ENCODE measurements at places on chromosomes 6 and 20.

GRCh38 chr6:31651602-31652191 is 764 bp downstream of the BAG6 start:
- no peak for DNase-seq

DNA sequence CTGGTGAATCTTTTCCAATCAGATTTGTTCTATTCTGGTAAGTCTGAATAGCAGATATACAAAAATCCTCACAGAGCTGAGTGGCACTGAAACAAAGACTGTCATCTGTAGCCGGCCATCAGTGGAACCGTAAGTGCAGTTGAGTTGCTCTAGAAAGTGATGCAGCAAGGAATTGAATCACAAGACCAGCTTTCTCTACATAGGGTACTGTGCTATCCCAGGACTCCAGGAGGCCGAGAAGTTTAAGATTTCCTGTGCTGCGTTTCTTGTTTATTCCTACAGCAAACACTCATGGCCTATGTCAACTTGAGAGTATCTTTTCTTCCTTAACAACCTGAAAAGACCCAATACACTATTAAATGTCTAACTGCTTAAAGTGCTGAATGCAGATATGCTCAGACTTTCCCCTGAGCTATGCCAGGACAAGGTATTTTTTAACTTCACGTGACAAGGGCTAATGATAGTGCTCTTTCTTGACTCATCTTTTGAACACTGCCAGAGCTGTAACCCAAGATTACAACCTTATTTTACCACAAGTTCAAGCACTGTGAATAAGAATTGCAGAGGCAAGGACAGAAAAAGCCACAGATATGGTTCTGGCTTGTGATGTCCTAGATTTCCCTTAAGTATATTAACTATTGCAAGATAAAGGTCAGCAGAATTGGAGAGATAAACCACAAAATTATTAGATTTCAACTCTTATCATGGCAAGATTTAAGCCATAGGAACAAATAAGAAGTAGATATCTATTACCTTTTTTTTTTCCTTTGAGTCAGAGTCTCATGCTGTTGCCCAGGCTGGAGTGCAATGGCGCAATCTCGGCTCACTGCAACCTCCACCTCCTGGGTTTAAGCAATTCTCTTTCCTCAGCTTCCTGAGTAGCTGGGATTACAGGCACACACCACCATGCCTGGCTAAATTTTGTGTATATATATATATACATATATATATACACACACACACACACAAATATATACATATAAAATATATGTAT is 71.6 kb downstream of the GJA1 start:
- DNase-seq = no peak

DNA sequence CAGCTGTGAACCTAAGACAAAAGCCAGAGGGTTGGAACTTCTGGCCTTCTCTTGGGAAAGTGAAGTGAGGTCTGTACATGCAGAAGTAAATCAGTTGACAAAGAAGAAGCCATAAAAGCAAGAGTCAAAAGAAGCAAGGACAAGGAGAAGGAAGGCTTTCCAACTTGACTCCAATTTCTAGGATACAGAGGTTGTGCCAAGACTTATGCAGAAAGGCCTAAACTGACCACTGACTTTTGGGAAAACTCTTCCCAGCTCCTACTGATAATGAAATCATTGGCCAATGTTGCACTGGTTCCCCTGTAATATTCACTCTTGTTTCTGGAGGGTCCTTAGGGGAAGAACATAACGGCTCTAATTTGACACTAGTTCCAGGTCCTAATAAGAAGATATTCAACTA is 29.3 kb upstream of the NT5E start:
- DNase-seq = no peak

GRCh38 chr20:22354647-22355046 is 229.7 kb downstream of the FOXA2 start:
- DNase-seq = no peak

DNA sequence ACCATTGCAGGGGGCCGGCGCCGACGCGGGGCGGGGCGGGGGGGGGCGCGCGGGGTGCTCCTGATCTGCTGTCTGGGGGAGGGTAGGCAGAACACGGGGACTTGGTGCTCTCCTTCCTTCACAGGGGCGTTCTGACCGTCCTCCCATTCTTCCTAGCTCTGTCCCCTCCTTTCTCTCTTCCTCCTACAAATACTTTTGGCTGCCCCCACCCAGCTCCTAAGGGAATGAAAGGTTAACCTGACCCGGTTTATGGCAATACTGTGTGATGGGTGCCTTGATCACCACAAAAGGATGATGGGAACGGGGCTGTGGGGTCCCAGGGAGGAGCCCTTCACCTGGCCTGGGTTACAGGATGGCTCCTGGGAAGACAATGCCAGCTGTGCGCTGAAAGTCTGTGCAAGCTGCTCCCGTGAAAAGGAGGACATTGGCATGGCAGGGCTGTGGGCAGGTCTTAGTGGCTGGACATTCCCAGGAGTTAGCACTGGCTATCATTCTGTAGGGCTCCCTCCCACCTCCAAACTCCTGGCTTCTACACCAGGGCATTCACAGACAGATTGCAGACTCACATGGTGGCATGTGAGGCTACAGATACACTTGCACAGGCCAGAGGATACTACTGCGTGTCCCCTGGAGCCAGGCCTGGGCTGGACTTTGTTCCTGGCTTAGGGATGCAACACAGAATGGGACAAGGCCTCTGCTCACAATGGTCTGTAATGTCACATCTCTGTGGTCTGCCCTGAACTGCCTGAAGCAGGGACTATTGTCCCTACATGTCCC is 1.9 kb upstream of the TPD52L2 start:
- no peak for DNase-seq

DNA sequence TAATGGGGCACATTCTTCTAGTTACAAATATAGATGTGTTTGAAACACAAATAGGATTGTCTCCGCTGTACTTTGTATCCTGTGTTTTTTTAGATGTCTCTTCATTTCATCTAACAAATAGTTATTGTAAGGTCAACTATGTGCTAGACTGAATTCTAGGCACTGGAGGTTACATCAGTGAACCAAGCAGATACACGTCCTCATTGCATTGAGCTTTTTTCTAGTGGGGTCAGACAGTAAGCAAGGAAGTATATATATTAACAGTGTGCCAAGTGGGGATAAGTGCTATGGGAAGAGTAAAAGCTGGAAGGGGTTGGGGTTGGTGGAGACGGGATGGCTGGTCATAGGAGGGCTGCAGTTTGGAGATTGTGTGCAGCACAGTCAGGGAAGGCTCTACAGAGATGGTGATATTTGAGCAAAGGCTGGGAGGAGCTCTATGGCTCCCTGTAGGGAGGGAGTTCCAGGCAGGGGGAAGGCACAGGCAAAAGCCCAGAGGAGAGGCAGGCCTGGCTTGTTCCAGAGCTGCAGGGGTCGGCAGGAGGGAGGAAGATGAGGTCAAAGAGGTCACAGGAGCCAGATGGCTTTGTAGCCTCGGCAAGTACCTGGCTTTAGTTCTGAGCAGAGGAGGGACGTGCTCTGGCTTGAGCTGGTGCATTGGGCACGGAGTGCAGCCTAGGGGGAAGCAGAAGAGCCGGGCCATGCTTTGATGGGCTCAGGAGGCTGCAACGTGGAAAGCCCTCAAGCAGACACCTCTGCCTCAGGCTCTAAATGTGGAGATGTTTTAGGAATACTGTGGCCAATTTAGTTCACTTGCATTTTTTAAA is 152.3 kb downstream of the ZDHHC14 start:
- DNase-seq = no peak

GRCh38 chr20:37972256-37973058 is 60.8 kb downstream of the TTI1 start:
- DNase-seq = no peak

GRCh38 chr20:15359056-15359455 is 1021.6 kb upstream of the FLRT3 start:
- no peak for DNase-seq

DNA sequence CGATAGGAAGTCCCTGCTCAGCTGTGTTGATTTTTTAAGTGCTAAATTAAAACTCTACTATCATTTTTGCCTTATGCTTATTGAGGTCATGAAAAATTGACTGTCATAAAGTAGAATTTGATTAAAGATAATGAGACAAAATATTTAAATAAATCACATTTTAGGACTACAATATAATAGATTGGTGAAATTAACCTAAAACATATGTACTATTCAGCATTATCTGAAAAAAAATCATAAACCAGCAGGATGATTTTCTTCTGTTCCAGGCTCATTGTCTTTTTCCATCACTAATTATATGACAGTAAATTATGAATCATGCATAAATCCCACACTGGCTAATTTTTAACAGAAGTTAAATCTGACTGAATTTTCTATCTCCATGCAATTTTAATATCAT is 373.6 kb upstream of the NRSN1 start:
- no peak for DNase-seq

GRCh38 chr20:53598140-53599043 is 4.8 kb upstream of the ZNF217 start:
- DNase-seq = no peak

DNA sequence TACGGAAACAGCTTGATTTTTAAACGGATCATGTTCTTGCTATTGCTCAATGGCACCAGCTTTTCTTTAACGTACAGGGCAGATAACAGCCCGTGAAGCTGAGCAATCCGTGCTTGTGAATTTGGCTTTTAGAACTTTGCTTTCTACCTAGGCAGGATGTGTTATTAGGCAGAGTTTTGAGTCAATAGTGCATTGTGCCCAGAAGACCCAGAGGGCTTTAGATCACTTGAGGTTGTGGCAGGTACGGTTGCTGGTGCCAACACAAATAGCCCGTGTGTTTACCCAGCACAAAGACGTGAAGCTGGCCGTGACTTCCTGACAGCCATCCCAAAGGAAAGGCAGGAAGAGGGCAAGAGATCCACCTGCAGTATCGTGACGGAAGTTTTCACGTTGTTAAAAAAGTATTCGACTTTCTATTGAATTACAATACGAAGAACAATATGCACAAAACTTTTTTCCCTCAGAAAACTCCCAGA is 117.4 kb upstream of the FRMD1 start:
- no peak for DNase-seq

GRCh38 chr20:24582373-24583168 is 113.1 kb downstream of the SYNDIG1 start:
- DNase-seq = no peak

DNA sequence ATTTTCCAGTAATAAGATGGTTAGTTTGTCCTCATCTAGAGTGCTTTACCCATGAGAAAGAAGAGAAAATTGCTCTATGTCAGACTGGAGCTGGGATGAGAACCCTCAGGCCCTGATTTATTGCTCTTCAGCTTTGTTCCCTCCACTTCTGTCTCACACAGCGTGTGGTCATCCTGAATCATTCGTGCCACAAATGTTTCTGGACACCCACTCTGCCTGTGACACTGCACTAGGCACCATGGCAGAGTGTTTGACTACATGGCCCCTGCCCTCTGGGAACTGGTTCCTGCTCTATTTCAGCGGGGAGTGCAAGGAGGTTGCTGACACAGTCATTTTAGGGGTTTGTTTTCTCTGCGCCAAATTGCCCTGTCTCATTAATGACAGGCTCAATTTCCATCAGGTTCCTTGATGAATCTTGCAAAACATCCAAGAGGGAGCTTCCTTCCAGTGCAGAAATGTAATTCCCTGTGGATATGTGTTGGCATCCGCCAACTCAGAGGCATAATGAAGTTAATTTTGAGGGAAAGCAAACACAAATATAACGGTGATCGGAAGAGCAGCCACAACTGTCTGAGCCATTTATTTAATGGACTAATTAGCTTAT is 207.5 kb downstream of the CLIC5 start:
- no peak for DNase-seq

- no peak for DNase-seq
These were observed 20.4 kb downstream of the VNN1 start for GRCh38 chr6:132693478-132693877.

GRCh38 chr6:3233904-3234303 is 6.5 kb upstream of the TUBB2B start:
- DNase-seq = no peak

DNA sequence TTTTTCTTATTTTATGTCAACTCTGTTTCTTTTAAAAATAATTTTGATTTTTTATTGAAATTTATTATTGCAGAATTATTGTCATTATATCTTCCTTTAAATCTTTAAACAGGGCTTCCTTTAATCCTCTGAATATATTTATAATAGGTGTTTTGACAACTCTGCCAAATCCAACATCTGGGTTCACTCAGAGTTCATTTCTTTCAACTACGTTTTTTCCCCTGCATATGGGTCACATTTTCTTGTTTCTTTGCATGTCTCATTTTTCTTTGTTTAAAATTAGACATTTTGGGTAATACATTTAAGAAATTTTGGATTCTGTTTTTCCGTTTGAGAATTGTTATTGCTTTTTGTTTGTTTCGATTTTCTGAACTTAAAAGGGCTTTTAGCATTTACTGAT is 655.1 kb upstream of the CITED2 start:
- DNase-seq = no peak

DNA sequence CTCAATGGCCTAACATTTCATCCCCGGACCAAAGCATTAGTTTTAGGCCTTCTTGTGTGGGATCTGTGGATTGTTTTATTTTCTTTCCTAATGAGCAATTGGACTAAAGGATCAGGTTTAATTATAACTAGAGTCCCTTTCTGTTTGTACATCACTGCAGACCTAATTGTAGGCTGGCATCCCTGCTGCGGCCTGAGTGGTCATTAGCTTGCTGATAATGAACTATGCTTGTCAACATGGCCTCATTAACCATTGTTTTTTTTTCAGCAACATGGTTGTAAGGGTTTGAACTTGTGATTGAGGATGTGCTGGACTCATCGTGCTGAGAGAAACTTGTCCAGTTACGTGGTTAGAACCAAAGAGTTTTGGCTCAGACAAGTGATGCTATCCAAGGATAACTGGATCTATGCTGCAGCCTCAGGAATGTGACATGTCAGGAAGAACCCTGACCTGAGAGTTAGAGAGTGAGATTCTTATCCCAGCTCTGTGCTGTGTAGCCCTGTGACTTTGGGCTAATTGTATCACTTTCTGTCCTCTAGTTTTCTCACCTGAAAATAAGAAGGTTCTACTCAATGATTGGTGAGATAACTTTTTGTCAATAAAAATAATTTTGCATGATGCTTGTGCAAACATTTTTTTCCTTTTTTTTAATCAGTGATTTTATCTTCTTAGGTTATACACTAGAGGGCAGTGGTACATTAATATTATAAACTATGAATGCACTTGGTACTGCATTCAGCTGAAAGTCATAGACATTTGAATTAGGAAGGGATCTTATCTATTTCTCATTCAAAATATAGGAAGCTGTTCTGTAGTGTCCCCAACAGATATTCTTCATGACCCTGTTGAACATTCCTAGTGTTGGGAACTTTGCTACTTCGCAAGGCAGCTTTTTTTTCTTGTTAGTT is 140.9 kb downstream of the RNF144B start:
- DNase-seq = no peak

GRCh38 chr6:56659721-56660380 is 17.2 kb upstream of the DST start:
- no peak for DNase-seq

DNA sequence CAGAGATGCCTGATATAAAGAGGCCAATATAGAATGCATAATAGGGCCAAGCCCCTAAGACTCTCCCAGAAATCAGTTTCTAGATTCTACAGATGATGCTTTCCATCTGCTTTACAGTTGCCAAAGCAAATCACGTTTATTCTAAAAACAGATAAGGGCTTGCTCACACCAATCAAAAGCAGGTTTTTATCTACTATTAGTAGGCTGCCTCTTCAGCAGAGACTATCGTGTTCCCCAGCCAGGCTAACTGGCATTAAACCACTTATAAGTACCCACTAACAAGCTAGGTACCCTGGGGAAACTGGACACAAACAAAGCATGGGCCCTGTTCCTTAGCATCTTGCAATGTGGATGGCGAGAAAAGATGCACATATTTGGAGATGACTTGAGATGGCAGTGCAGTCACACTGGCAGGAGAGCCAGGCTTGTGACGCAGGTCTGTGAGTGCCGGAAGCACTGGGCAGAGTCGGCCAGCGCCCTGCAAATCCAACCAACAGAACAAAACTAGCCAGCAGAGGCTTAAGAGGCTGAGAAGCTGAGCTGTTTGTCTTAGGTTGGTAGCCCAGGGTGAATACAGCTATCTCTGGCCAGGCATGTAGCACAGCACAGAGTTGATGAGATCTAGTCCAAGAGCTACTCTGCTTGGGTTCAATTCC is 73.4 kb downstream of the GFOD1 start:
- DNase-seq = no peak

All from activated T-helper 1 cell treated with anti-CD3 and anti-CD28 coated beads, Interleukin-2, amount 50 U/mL, for 16 hours (primary cell).